Left renal pelvis (tissue), 4 donors: ENCODE measurements at places on chromosomes 7 and 10.

DNA sequence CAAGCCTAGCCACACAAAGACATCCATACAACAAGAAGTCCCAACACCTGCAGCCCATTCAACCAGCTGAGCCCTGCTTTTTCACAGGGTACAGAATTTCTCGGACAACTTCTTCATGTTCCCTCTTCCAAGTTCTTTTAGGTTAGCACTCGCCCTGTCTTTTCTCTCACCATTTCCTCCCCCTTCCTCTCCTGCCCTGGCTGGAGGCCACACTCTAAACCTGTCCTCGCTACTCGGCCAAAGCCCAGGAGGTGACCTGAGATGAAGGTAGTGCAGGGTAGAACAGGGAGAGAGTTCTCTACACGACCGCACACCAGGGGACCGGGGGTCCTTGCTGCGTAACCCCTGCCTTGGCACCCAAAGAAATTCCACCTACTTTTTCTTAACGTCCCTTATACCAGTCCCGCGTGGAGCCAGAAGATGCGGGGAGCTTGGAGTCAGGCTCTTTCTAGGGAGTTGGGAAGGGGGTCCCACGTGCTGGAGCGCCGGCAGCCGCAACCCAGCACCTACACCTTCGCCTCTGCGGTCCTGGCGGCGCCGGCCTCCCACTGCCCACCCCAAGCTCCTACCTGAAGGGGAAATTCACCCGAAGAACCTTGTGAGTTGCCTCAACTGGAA is 16.0 kb upstream of the DLX6 start:
- no peak for DNase-seq

- DNase-seq = no peak
Observed at GRCh38 chr7:129784783-129785684, 167.7 kb downstream of the UBE2H start.

DNA sequence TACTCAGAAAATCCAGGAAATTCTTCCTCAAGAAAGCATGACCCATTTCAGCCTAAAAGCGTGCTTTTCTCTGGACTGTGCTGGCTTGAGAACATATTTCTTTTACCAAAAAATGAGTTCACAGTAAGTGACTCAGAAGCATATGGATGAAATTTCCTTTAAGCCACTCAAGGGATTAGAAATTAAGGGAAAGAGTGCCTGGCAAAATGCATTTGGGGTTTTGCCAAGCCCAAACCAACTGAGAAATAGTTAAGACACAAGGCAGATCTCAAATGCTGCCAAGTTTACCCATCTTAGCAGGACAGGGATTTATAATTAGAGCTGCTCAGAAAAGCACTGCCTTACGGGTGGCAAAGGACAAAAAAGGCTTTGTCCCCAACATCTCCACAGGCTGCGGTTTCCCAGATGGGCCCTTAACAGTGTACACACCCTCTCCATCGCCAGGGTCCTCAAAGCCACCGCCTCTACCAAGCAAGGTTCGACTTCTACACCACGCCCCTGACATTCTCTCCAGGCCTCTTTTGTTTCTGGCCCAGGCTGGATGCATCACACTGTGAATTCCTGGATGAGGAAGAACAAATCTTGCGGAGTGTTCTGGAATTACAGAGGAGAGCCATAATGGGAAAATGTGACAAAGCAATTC is 30.1 kb upstream of the CDHR3 start:
- DNase-seq = no peak

GRCh38 chr7:22156205-22156604 is 200.7 kb downstream of the RAPGEF5 start:
- DNase-seq = no peak

- DNase-seq = no peak
Observed at GRCh38 chr7:22622116-22622785, 104.7 kb upstream of the IL6 start.

DNA sequence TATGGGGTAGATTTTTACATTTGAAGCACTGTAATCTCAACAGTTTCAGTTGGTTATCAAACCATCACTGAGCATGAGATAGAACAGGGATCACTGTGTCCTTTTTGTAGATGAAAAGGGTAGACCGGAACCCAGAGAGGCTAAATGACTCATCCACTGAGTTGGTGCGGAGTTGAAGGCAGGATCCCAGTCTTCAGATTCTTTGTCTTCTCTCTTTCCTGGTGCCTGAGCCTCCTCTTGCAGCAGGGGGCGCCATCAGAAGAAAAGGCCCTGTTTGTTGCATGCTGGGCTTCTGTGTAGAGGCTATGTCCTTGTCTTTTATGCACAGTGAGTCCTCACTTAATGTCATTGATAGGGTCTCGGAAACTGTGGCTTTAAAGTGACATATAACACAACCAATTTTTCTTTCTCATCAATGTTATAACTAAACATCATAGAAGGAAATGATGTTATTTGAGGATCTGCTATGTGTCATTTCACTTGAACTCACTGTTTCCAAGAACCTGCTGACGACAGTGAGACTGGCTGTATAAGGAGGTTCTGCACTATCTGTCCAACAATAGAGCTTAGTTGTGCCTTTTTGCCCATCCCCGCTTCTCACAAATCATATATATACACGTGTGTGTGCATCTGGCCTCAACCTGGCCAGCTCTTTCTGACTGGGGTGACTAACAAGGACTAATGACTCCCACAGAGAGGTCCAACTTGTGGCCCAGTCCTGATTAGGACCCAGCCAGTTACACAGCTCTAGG is 14.3 kb downstream of the ZNF282 start:
- DNase-seq = no peak

GRCh38 chr10:97224483-97225435 is 39.0 kb upstream of the SLIT1 start:
- no peak for DNase-seq

DNA sequence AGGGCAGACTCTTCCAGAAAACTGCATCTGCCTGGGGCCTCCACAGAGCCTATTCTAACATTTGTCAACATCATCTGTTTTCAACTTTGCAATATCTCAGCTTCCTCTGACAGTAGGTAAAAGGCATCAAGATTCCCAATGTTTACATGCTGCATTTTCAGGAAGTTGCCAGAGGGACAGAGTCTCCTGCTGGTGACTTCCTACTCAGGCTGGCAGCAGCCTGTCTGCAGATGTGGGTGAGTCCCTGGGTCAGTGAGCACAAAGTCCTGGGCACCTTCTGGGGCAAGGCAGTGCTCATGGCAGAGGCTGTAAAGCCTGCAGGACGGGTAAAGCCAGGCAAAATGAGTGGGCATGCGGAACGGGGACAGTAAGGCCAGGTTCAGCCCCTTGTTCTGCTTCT is 69.4 kb downstream of the EBF3 start:
- DNase-seq = no peak

DNA sequence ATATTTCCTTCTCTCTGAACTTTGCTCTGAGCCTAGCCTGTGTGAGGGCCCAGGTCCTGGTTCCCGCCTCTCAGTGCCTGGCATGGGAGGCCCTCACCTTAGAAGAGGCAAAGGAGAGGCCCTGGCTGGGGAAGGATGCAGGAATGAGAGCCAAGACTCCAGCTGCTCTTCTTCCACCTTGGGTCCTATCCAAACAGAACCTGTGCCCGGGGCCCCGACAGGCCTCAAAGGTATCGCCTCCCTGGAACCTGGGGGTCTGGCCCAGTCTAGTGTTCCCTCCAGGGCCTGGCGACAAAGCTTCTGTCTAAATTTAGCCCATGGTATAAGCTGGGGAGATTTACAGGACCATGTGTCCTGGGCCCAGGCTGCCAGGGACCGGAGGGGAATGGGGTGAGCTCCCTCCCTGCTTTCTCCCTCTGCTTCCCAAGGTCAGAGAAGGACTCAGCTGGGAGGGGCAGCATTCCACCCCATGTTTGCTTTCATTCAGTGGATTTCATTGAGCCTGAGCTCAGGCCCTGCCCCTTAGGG is 12.0 kb upstream of the CRHR2 start:
- no peak for DNase-seq

- DNase-seq = no peak
Observed at GRCh38 chr10:129849452-129849750, 114.7 kb downstream of the EBF3 start.

- no peak for DNase-seq
Observed at GRCh38 chr10:31936933-31937332, 8.3 kb upstream of the ARHGAP12 start.

GRCh38 chr7:158241919-158242318 is 345.7 kb downstream of the PTPRN2 start:
- DNase-seq = no peak

- no peak for DNase-seq
Observed at GRCh38 chr7:127041689-127042452, 210.9 kb downstream of the GRM8 start.

DNA sequence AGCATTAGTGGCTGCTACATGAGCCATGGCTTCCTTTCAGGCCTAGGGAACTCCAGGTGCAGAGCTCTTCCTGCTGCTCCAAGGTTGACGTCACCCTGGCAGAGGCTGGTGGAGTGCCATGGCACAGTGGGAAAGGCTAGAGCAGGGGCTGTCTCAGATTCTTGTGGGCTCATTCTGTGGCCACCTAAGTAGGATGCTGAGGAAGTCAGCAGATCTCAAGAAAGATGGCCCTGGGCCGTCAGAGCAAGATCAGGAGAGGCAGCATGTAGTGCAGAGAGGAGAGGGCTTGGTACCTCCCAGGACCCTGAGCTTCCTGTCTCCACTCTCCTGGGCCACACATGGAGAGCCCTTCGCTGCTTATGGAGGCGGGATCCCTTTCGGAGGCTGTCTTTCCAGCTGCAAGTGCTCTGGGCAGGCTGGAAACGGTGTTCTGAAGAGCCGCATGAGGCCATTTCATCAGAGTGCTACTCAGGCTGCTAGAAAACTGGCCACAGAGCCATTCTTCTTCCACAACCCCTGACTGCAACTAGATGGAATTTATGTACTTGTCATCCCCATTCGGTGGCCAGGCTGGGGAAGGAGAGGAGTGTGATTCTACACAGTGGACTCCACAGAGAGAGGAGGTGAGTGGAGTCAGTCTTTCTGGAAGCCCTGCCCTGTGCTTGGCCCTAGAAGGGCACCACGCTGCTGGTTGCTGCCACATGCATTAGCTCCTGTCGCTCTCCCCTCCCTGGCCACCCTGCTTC is 304.2 kb downstream of the RPS24 start:
- DNase-seq = no peak

- peak; percentile 24 for DNase-seq
Observed at GRCh38 chr10:129096065-129096984, 370.7 kb upstream of the MGMT start.

GRCh38 chr10:47123716-47124288 is 176.2 kb upstream of the GDF10 start:
- DNase-seq = no peak

- DNase-seq = no peak
Observed at GRCh38 chr10:128908099-128908498, 558.9 kb upstream of the MGMT start.

DNA sequence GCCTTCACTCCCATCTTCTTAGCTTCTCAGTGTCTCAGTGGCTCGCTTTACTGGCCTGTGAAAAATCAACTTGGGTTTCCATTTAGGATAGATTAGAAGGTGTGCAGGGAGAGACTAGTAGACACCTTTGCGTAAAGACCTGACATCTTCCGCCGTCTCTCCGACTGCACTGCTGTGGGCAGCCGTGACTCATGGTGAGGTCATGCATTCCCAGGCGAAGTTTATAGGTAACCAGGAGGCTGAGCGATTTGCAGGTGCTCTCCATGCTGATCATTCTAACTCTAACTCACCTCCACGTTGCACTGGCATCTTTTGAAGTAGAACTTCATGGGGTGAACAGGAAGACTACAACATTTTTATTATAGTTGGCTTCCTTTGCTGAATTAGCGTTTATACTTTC is 68.0 kb upstream of the ZNF438 start:
- DNase-seq = peak; percentile 45

GRCh38 chr10:34373211-34373610 is 441.9 kb downstream of the PARD3 start:
- DNase-seq = no peak

DNA sequence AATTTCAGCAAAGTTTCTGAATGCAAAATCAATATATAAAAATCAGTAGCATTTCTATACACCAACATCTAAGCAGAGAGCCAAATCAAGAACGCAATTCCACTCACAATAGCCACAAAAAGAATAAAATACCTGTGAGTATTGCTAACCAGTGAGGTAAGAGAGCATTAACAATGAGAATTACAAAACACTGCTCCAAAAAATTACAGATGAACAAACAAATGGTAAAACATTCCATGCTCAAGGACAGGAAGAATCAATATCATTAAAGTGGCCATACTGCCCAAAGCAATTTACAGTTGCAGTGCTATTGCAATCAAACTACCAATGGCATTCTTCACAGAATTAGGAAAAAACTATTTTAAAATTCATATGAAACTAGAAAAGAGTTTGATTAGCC is 61.5 kb downstream of the HECTD2 start:
- DNase-seq = no peak

DNA sequence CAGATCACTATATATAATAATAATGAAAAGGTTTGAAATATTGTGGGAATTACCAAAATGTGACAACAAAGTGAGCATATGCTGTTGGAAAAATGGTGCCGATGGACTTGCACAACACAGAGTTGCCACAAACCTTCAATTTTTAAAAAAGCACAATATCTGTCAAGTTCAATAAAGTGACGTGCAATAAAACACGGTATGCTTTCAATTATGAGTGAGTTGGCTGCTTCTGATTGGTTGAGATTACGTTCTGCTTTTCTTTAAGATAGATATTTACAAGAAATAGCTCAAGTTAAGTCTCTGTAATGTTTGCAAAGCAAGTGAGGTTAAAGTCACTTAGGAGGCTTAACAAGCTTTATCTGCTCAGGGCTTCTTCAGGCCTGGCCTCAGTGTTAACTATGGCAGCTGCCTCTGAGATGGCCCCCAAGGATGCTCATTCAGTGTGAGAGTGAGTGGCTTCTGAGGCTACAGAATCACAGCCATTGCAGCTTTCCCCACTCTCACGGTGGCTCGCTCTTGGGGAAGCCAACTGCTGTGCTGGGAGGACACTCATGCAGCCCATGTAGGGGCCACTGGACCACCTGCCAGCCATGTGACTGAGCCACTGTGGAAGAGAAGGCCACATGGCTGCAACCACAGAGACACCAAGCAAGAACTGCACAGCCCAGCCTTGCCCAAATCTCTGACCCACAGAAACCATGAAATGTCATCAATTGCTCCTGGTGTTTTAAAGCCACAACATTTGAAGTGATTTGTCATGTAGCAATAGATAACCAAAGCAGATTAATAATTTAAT is 78.3 kb upstream of the TMEM72 start:
- no peak for DNase-seq

DNA sequence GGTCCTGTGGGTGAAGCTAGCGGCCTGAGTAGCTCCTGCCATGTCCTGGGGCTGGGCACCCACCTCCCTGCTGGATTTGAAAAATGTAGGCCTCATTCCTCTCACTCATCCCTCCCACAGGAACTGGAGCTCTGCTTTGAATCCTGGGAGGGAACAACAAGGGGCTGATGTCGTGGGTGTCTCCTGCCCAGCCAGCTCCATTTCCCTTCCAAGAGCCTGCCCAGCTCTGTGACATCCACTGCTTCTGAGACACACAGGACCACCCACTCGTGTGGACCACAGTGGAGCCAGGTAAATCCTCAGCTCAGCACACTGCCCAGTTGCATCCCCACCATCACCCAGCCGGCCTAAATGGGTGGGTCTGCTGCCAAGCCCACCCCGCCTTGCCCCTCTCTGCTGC is 579.2 kb downstream of the GRID1 start:
- no peak for DNase-seq

DNA sequence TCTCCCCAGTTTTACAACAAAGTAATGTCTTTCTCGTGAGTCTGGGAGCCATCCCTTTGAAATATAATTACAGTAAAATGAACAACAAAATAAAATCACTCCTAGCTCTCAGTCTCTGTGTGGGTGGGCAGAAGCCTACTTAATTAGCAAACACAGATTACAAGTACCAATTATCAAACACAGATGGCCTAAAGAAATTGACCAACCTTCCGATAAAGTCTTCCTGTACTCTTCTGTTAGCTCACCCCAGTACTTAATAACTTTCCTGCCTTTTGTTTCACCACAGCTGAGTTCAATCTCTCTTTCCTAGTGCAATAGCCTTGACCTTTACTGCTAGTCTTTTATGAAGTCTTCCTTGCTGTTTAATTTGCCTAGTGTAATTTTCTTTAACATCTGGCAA is 719.2 kb upstream of the MBL2 start:
- DNase-seq = no peak
